ENCODE measurements at places on chromosomes 6 and 20.

GRCh38 chr6:119174879-119175817, 96.7 kb upstream of the FAM184A start:
- DNase-seq: no peak

GRCh38 chr6:62357835-62358234, 71.8 kb upstream of the KHDRBS2 start:
- DNase-seq: no peak

DNA sequence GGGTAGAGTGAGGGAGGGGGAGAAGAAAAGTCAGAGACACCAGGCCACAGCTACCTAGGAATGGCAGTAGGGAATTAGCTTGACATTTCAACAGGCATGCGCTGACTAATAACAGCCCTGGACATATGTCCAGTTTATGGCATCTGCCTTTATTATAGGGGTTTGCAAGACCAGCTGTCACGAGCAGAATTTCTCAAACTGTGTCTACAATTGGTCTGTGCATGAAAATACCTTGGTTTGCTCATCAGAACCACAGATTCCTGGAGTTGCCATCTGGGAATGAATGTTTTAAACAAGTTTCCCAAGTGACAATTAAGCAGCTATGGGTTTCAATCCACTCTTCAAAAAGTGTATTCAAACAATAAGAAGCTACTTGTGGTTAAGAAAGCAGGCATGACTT, 110.3 kb upstream of the ENPP5 start:
- DNase-seq: no peak

DNA sequence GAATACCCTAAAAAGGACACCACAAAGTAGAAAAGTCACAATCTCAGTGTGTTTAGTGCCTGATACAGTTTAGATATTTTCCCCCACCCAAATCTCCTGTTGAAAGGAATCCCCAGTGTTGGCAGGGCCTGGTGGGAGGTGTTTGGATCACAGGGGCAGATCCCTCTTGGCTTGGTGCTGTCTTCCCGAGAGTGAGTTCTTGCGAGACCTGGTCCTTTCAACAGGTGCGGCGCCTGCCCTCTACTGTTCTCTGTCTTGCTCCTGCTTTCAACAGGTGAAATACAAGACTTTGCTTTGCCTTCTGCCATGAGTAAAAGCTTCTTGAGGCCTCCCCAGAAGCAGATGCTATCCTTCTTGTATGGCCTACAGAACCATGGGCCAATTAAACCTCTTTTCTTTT, 534.3 kb upstream of the NRSN1 start:
- no peak for DNase-seq

GRCh38 chr20:2535711-2536559, 438 bp upstream of the TMC2 start:
- no peak for DNase-seq

DNA sequence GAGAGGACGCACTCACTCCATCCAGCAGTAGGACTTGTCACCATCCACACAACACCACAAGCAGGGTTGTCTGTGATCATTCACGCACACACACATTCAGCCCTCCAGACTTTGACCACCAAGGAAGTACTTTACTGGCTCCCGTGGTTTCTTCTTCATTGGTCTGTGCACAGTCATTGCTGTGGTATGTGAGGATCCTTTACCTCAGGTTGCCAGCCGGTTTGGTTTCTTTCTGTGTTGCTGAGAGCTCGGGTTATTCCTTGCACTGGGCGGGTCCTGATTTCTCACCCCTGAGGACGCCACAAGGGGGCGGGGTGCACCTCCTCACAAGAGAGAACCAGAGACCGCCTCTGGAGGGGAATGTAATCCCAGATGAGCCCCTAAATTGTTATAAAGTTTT, 11.2 kb downstream of the SLC35A1 start:
- no peak for DNase-seq

DNA sequence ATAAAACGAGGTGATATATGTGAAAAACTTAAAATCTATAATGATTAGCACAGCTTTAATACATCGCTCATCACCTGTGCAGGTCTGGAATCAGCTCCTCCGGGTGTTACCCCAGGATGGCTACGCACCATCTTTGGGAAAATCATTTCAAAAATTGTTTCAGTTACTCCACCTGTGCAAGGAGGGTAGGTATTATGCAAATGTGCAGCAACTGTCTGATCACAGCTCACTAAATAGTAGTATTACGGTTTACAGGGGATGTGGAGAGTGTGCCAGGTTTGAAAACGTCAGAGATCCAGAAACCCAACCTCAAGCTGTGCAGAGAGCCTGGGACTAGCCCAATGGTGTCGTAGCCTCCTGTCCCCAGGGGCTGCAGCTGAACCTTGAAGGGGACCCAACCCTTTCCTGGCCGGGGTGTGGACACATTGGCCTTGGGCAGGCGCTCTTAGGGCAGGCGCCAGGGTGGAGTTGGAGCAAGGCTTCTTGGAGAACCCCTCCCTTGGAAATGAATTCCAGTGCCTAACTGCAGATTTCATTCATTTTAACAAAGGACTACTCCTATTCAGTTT, 24.2 kb upstream of the SGK1 start:
- DNase-seq: no peak

- no peak for DNase-seq
Measured at GRCh38 chr20:24699321-24700165, 230.1 kb downstream of the SYNDIG1 start.

- DNase-seq: no peak
Measured at GRCh38 chr6:42426191-42426590, 25.5 kb downstream of the TRERF1 start.

- no peak for DNase-seq
Measured at GRCh38 chr6:43630980-43631619, 2.0 kb upstream of the GTPBP2 start.

- no peak for DNase-seq
Measured at GRCh38 chr6:145483191-145483996, 251.9 kb downstream of the EPM2A start.

- DNase-seq: no peak
Measured at GRCh38 chr6:436308-437036, 44.9 kb downstream of the IRF4 start.

- DNase-seq: no peak
Measured at GRCh38 chr20:50712771-50713656, 18.4 kb upstream of the PARD6B start.

DNA sequence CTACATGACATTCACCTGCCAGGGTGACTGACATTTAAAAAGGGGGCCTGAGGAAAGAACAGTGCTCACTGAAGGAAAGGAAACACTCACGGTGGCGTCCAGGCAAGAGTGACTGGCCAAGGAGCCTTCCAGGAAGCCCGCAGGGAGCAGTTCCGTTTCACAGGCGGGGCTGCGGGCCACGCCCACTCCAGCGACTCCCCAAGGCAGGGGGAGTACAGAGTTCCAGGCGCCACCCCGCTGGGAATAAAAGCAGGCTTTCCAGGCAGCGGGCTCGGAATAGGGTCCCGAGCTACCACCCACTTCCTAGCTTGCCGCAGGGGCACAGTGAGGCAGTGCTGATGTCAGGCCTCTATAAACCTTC, 34.2 kb downstream of the PKIG start:
- no peak for DNase-seq

GRCh38 chr20:52889225-52889624, 82.9 kb upstream of the TSHZ2 start:
- no peak for DNase-seq

Data from activated CD8-positive, alpha-beta memory T cell treated with anti-CD3 and anti-CD28 coated beads for 1 hour (primary cell).